Uterus (tissue), 4 donors: ENCODE measurements at places on chromosomes 12 and 14. TPM values are rescaled to one million over a fixed set of nuclear protein-coding genes. Genes with fewer than 3 reads are reported as not detected.
A peak's percentile ranks its signal among the peaks of the same experiment; 100 is the strongest.

GRCh38 chr12:48995086-48995879 is 3.9 kb downstream of the DDN start:
- H3K27me3 ChIP-seq = peaks cover 20% of the 10 kb centered on the region
- DNase-seq = peak; percentile 61
- H3K27ac ChIP-seq = no peak overlapping the region

- H3K4me3 ChIP-seq = no peak overlapping the region
- H3K27me3 ChIP-seq = no peaks in the 10 kb centered on the region
- no peaks in the 10 kb centered on the region for H3K36me3 ChIP-seq
- peaks cover 32% of the 10 kb centered on the region for H3K4me1 ChIP-seq
- no peak for DNase-seq
- H3K27ac ChIP-seq = no peak overlapping the region
Measured at GRCh38 chr12:54430471-54431069, 11.5 kb upstream of the ITGA5 start.

GRCh38 chr14:52690983-52691760 is 4.2 kb downstream of the ERO1A start:
- H3K27me3 ChIP-seq = no peaks in the 10 kb centered on the region
- no peak overlapping the region for H3K4me3 ChIP-seq
- no peaks in the 10 kb centered on the region for H3K36me3 ChIP-seq
- no peak for DNase-seq
- H3K4me1 ChIP-seq = no peaks in the 10 kb centered on the region

Gene PHLDA1
- 0.59 TPM for total RNA-seq

Gene NAP1L1
- total RNA-seq = 370 TPM

- no peak overlapping the region for H3K4me3 ChIP-seq
- no peak overlapping the region for H3K27ac ChIP-seq
- no peaks in the 10 kb centered on the region for H3K27me3 ChIP-seq
- no peaks in the 10 kb centered on the region for H3K36me3 ChIP-seq
- no peak for DNase-seq
Measured at GRCh38 chr12:129211862-129212630, 358.8 kb downstream of the GLT1D1 start.
